ENCODE measurements at places on chromosomes 16 and 17.

DNA sequence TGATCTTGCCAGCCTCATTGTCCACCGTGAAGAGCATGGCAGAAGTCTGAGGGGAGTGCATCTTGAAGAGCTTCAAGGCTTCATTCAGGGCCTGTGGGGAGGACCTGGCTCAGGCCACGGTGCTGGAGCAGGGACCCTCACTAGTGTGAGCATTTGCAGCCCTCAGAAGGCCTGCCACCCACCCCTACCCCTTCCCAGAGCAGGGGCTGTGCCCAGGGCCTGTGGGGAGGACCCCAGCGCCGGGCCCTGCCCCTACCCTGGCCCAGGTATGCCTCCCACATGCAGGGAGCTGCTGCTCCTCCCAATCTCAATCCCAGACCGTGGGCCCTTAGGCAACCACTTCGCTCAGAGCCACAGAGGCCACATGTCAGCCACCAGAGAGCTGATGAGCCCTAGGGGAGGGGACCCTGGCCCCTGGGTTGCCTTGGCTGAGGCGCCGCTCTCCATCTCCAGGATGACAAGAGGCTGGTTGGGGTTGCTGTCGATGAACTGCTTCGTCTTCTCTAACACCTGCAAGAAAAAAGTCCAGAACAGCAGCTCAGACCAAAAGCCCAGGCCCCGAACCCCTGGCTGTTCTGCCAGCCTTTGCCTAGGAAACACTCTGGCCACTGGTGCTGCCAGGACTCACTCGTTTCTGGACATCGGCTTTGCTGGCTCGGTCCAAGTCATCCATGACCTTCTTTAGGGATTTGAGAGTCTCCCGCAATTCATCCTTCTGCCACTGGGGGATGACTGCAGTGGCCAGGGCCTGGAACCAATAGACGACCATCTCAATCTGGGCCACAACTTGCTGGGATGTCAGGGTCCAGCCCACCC is 1.8 kb upstream of the EXOSC6 start:
- ATAC-seq = no peak

DNA sequence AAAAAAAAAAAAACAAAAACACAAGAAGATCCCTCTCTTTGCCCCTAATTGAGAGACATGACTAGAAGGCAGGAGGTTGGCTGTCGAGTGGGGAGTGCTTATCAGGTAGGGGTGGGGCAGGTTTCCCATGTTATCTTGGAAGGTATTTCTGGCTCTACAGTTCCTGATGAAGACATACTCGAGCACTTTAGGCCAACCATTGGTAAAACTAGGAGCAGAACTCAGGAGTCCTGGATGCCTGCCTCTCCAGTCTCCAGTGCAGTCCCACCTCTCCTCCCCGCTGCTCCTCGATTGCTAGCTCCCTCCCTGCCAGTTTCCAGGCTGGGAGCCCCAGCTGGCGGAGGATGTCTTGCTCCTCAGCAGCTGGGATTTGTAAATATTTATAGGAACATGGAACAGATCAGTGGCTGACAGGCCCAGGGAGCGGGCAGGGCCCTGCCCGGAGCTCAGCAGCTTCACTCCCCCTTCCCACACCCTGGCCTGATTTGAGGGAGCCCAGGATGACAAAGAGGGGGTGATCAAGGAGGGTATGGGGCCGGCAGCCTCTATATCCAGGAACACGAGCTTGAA is 11.4 kb upstream of the C1QL1 start:
- ATAC-seq = no peak

- ATAC-seq = peak; percentile 42
Measured at GRCh38 chr17:29645515-29646051, 22.9 kb upstream of the CORO6 start.

DNA sequence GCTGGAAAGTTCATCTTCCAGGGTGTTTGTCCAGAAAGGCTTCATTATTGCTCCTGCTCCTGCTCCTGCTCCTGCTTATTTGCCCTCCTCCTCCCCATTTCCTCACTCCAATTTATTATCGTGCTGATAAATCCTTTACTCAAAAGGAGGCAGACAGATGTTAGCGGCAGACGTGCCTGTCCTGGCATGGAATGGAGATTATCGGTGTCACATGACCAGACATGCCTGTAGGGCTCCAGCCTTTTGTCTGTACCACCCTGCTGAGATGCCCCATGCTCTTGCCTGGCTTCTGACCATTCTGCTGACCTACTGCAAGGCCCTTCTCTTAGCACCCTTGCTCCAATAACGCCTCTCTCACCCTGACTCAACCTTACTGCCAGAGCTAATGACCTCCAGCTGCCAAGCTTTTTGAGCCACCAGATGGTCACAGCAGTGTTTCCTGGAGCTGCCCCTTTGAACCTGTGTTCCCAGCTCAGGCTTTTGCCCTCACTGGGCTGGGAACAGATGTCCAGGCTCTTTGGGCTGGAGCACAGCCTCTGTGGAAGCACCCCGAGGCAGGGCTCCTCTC is 12.8 kb downstream of the DNAH9 start:
- ATAC-seq = no peak

GRCh38 chr16:79862601-79863000 is 262.1 kb upstream of the MAF start:
- ATAC-seq = no peak

DNA sequence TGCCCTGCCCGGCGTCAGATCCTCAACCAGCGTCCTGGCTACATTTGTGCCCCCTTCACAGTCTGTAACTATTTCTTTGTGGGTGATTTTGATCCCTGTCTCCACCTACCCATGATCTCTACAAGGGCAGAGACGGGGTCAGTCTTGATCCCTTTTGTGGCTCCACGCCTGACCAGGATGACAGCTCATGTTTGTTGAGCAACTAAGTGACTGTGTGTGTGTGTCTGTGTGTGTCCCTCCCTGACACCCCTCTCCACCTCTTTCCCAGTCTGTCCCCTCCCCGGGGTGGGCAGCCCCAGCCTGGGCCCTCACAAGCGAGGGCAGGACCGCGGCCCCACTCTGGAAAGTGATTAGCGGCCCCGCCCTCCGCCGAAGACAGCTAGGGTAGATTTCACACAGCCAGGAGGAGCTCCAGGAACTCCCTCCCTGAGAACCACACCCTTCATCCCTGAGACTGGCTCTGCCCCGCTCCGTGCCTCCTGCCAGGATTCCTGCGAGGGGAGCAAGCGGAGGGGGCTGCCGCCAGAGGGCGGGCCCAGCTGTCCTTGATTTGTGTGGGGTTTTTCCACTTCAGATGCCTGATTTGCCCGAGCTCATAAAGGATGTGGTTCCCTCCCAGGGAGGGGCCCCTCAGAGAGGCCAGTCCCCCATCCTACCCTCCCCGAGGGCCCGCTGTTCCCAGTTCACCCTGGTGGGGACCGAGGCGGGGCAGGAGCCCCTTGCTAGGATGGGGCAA is 5.3 kb upstream of the HS3ST6 start:
- peak; percentile 65 for ATAC-seq

- ATAC-seq = no peak
Measured at GRCh38 chr17:73278049-73278464, 16.4 kb upstream of the CPSF4L start.

GRCh38 chr17:78568494-78569115 is 8.6 kb downstream of the DNAH17 start:
- ATAC-seq = peak; percentile 80

DNA sequence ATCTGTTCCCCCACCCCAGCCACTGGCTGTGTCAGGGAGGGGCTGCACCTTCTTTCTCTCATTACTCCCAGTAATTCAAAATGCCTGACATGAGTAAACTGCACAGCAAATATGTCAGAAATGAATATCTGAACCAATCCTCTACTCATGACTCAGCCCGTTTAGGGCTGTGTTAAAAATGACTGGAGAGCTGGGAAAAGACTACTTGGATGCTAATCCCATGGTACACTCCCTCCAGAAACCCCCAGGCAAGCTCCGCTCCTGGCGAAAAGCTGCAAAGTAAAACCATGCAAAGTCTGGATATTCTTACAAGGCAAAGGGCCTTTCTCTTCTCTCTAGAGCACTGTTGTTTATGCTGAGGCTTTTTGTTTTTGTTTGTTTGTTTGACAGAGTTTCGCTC is 448.1 kb upstream of the DYNLRB2 start:
- ATAC-seq = peak; percentile 61

DNA sequence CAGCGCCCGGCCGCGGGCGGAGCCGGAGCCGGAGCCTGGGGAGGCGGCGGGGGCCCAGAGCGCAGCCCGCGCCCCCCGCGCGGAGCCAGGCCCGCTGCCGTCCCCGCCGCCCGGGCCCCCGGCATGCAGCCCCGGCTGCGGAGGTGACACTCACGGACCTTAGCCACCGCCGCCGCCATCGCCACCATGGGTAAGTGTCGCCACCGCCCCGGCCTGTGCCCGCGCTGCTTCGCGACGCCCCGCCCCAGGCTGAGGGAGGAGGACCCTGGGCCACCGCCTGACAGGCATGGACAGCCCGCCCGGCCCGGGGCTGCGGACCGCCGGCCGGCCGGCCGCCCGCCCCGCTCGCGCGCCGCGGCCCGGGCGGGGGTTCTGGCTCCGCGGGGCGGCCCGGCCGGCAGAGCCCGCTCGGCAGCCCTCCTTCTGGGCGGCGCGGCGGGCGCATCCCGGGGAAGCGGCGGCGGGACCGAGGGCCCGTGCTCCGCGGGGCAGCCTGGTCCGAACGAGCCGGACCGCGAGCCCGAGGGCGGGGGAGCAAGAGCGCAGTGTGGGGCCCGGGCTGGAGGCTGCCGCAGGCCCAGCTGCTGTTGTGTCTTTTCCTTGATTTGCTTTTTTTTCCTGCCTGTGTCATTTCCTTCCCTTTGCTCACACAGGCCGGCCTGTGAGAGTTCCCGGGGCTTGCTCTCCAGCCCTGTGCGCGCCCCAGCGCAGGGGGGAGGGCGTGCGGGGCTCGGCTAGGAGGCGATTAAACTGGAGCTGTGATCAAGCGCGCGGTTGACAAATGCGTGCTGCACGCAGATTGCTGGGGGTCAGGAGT is 565 bp downstream of the MAP3K3 start:
- ATAC-seq = no peak

DNA sequence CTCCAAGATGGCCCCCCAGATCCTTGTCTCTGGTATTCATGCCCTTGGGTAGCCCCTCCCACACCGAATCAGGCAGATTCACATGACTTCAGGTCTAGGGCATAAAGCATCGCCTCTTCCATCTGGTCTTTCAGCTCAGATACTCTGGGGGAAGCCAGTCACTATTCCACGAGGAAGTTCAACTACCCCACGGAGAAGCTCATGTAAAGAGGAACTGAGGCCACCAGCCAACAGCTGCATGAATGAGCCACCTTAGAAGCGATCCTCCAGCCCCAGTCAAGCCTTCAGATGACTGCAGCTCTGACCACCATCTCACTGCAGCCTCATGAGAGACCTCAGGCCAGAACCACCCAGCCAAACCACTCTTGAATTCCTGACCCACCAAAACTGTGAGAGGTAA is 54.1 kb downstream of the SOCS3 start:
- no peak for ATAC-seq

GRCh38 chr16:84396537-84397008 is 28.2 kb downstream of the ATP2C2 start:
- peak; percentile 93 for ATAC-seq

- ATAC-seq = peak; percentile 35
Measured at GRCh38 chr17:64036198-64036922, 15.9 kb upstream of the ICAM2 start.

GRCh38 chr16:88059701-88060386 is 108.6 kb downstream of the BANP start:
- ATAC-seq = no peak

GRCh38 chr17:4944163-4944553 is 4.1 kb downstream of the RNF167 start:
- ATAC-seq = no peak

DNA sequence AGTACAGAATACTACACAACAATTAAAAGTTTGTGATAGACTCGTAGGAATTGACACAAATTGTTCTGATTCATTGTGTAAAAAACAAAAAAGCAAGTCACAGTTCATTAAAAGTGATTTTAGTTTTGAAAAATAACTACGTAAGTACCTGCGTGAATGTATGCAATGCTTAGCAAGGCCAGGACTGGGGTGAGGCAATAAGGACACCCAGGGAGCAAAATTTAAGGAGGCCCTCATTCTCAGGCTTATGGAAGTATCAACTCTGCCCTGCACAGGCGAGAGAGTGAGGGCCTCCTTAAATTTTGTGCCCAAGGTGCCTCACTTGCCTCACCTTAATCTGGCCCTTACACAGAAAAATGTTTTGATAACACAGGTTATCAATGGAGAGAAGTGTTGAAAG is 31.4 kb downstream of the NOG start:
- ATAC-seq = no peak
